Psoas muscle (tissue), 8 donors: ENCODE measurements at places on chromosomes 4 and X. TPM values are rescaled to one million over a fixed set of nuclear protein-coding genes. Genes with fewer than 3 reads are reported as not detected.
A peak's percentile ranks its signal among the peaks of the same experiment; 100 is the strongest.

DNA sequence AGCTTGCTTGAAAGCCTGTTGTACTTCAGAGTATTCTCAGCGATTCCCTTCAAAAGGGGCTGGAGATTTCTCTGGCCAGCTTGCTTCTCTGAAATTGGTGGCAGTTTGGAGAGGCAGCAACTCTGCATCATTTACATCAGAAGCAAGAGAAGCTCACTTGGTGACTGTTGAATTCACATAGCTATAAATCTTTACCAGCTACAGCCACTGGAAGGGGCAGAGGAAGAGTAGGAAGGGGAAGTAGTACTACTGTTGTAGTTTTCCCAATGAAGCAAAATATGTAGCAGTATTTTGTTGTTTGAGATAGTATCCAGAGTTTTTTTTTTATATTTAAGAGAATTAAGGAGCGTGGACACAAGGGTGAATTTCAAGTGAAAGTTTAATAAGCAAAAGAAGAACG, 2.8 kb downstream of the TENT5D start:
- no peak for DNase-seq

GRCh38 chr4:93416344-93417128, 412.0 kb upstream of the ATOH1 start:
- no peak for DNase-seq

GRCh38 chrX:39653691-39654090, 444.1 kb downstream of the BCOR start:
- DNase-seq, result no peak

DNA sequence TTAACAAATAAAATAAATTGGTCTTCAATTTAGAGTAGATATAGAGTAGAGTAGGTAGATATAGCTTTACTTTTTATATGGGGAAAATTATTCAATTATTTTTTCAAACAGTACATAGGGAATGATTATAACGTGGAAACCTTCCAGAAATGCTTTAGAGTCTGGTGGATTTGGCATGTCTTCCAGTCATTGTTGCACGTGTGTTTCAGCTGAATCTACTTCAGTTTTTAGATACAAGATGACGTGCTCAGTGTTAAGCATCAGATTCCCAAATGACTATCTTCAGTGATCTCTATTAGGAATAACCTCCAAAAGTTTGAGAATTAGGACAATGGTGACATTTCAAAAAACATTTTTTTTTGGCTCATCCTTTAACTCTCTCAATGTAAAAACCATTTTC, 616.9 kb downstream of the ANKRD50 start:
- DNase-seq, result no peak

GRCh38 chr4:121182296-121182695, 18.2 kb upstream of the TNIP3 start:
- no peak for DNase-seq

GRCh38 chr4:15652191-15652590, 3.0 kb downstream of the FBXL5 start:
- DNase-seq, result no peak

DNA sequence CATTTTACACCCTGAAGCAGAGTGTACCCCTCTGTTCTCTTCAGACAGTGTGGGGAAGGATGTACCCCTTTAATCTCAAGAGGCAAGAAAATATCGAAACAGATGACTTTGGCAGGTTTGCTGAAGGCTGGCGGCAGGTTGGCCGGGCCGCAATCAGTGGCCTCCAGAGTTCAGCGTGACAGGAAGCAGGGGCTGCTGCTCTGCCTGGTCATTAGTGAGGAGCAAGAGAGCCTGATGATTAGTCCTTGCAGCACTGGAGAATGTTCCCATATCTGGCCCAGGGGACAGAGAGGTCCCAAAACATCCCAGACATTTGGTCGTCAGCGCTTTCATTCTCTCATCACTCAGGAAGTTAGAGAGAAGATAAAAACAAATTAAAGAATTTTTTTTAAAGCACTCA, 352.8 kb downstream of the SPRY1 start:
- peak; percentile 32 for DNase-seq

The STATH gene
- total RNA-seq, result not detected

The C4orf50 gene
- not detected for total RNA-seq

The BMX gene
- total RNA-seq, result 0.80 TPM
